Vagina (tissue), 2 donors: ENCODE measurements at places on chromosomes 5 and 9. TPM values are rescaled to one million over a fixed set of nuclear protein-coding genes. Genes with fewer than 3 reads are reported as not detected.

DNA sequence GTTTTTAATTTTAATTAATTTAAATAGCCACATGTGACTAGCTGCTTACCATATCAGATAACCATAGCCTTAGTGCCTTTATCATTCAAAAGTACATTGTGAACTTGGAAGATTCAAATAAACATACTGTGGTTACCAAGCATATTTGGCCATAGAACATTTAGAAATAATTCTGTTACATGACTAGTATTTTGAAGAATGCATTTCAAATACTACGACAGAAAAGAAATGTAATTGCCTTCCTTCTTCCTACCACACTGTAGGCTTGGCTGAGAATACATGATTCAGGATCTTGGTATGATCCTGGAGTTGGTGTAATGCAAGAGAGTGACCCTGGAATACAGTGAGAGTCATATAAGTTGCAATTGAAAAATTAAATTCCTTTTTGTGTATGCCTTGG lies 109.7 kb upstream of the PCA3 start:
- no peaks in the 10 kb centered on the region for H3K36me3 ChIP-seq
- no peak for DNase-seq
- no peak overlapping the region for H3K4me3 ChIP-seq
- peaks cover 15% of the 10 kb centered on the region for H3K4me1 ChIP-seq
- H3K27me3 ChIP-seq, result no peaks in the 10 kb centered on the region

ENDOG gene
- total RNA-seq, result 28.2 TPM

TNFSF15 gene
- 0.74 TPM for total RNA-seq

- H3K27ac ChIP-seq, result peak within 1 kb of the TSS; percentile 91
- DNase-seq, result no peak
- H3K4me3 ChIP-seq, result peak within 1 kb of the TSS; percentile 74
- H3K4me1 ChIP-seq, result peaks cover 23% of the 10 kb centered on the region
- H3K27me3 ChIP-seq, result no peaks in the 10 kb centered on the region
Observed at GRCh38 chr5:107670932-107671741, at the start of gene EFNA5. EFNA5 (minus strand) TSS chr5:107670937.

- no peak overlapping the region for H3K4me3 ChIP-seq
- no peak for DNase-seq
- no peaks in the 10 kb centered on the region for H3K36me3 ChIP-seq
- no peak overlapping the region for H3K27ac ChIP-seq
Observed at GRCh38 chr9:27967210-27967609, 393.9 kb upstream of the C9orf72 start.

GRCh38 chr5:96439477-96440184 lies 6.6 kb upstream of the PCSK1 start:
- no peak overlapping the region for H3K4me3 ChIP-seq
- no peak for DNase-seq
- H3K27me3 ChIP-seq, result no peaks in the 10 kb centered on the region
- no peaks in the 10 kb centered on the region for H3K36me3 ChIP-seq
- no peaks in the 10 kb centered on the region for H3K4me1 ChIP-seq

INSL4 gene
- total RNA-seq, result not detected

PCDHA9 gene
- total RNA-seq, result 0.25 TPM

SHLD3 gene
- total RNA-seq, result 2.0 TPM

GRCh38 chr5:166341740-166342337 lies 1949.6 kb upstream of the WWC1 start:
- H3K4me3 ChIP-seq, result no peak overlapping the region
- H3K36me3 ChIP-seq, result no peaks in the 10 kb centered on the region
- DNase-seq, result no peak
- no peaks in the 10 kb centered on the region for H3K27me3 ChIP-seq
- no peaks in the 10 kb centered on the region for H3K4me1 ChIP-seq
- H3K27ac ChIP-seq, result no peak overlapping the region

SMC5 gene
- 29.7 TPM for total RNA-seq

GRCh38 chr5:66224274-66224673 lies 80.2 kb downstream of the SREK1 start:
- H3K27ac ChIP-seq, result no peak overlapping the region
- DNase-seq, result no peak
- H3K36me3 ChIP-seq, result no peaks in the 10 kb centered on the region
- no peaks in the 10 kb centered on the region for H3K27me3 ChIP-seq

DNA sequence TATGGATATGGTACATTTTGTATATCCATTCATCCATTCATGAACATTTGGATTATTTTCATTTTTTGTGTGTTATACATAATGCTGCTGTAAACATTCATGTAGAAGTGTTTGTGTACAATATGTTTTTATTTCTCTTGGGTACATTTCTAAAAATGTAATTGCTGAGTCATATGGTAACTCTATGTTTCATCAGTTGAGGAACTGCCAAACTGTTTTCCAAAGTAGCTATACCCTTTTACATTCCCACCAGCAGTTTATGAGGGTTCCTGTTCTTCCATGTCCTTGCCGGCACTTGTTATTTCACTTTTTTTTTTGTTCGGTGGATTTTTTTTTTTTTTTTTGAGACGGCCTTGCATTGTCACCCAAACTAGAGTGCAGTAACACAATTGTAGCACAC lies 54.0 kb upstream of the MCCC2 start:
- H3K4me3 ChIP-seq, result no peak overlapping the region
- DNase-seq, result no peak
- no peaks in the 10 kb centered on the region for H3K27me3 ChIP-seq
- H3K4me1 ChIP-seq, result no peaks in the 10 kb centered on the region
- no peaks in the 10 kb centered on the region for H3K36me3 ChIP-seq
- H3K27ac ChIP-seq, result no peak overlapping the region

- peaks cover 23% of the 10 kb centered on the region for H3K4me1 ChIP-seq
- no peak overlapping the region for H3K4me3 ChIP-seq
- H3K27ac ChIP-seq, result no peak overlapping the region
- H3K36me3 ChIP-seq, result no peaks in the 10 kb centered on the region
- no peaks in the 10 kb centered on the region for H3K27me3 ChIP-seq
Observed at GRCh38 chr5:149588936-149589335, 7.6 kb downstream of the ARHGEF37 start.

GRCh38 chr5:173855995-173856656 lies 32.0 kb upstream of the CPEB4 start:
- DNase-seq, result no peak
- H3K4me3 ChIP-seq, result no peak overlapping the region
- no peaks in the 10 kb centered on the region for H3K4me1 ChIP-seq
- H3K36me3 ChIP-seq, result no peaks in the 10 kb centered on the region
- H3K27me3 ChIP-seq, result no peaks in the 10 kb centered on the region
- no peak overlapping the region for H3K27ac ChIP-seq

OR1Q1 gene
- total RNA-seq, result not detected

- peaks cover 9% of the 10 kb centered on the region for H3K4me1 ChIP-seq
- no peak overlapping the region for H3K4me3 ChIP-seq
- H3K27me3 ChIP-seq, result no peaks in the 10 kb centered on the region
- H3K36me3 ChIP-seq, result no peaks in the 10 kb centered on the region
Observed at GRCh38 chr5:32098890-32099310, 75.2 kb downstream of the GOLPH3 start.

DNA sequence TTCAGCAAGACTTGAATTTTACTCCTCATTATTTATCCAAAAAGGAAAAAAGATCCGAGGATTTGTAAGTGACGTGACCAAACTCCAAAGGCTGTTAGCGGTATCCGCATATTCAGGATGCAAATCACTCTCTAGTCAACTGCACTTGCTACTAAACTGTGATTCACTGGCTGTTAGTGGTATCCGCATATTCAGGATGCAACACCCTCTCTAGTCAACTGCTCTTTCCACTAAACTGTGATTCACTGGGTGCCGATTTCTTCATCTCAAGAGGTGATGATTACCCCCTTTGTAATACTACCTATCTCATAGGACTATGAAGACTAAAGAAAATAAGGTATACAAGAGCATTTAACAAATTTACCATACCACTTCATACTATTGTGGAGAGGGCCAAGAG lies 5.7 kb downstream of the MAPKAP1 start:
- no peak overlapping the region for H3K4me3 ChIP-seq
- H3K36me3 ChIP-seq, result no peaks in the 10 kb centered on the region
- H3K27ac ChIP-seq, result no peak overlapping the region
- no peak for DNase-seq
- H3K4me1 ChIP-seq, result peaks cover 28% of the 10 kb centered on the region
- no peaks in the 10 kb centered on the region for H3K27me3 ChIP-seq

DNA sequence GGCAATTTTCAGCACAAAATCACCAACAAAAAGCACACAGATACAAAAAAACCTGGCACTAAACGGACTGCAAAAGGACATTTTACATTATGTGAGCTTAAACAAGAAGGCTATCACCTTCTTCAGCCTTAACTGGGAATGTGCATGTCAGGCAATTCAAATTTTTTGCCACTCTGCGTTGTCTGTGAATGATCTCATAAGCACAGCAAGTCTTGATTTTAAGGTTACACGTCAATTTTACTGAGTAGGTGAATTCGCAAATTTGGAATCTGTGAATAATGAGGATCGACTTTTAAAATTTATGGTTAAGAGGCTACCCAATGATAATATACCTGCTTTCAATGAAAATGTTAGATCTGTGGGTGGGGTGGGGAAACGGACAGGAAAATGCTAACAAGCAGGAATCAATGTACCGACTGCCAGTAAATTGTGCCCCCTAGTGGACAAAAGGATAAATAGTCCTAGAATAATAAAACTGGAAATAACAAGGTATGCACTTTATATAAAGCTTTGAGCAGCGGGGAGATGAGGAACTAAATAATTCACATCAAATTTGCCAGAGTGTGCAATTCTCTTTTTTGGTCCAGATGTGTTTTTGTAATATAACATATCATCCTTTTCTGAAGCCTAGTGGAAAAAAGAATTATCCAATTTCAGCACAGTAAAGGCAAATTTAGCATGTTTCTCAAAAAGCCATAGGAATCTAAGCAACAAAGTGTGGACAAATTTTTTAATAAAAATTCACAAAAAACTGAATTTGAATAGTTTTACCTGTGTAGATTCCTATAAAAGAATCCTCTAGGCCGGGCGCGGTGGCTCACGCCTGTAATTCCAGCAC lies 20.5 kb downstream of the EQTN start:
- H3K4me1 ChIP-seq, result no peaks in the 10 kb centered on the region
- no peaks in the 10 kb centered on the region for H3K36me3 ChIP-seq
- no peak for DNase-seq
- H3K27me3 ChIP-seq, result no peaks in the 10 kb centered on the region
- no peak overlapping the region for H3K4me3 ChIP-seq

PDGFRB gene
- total RNA-seq, result 173 TPM

DNA sequence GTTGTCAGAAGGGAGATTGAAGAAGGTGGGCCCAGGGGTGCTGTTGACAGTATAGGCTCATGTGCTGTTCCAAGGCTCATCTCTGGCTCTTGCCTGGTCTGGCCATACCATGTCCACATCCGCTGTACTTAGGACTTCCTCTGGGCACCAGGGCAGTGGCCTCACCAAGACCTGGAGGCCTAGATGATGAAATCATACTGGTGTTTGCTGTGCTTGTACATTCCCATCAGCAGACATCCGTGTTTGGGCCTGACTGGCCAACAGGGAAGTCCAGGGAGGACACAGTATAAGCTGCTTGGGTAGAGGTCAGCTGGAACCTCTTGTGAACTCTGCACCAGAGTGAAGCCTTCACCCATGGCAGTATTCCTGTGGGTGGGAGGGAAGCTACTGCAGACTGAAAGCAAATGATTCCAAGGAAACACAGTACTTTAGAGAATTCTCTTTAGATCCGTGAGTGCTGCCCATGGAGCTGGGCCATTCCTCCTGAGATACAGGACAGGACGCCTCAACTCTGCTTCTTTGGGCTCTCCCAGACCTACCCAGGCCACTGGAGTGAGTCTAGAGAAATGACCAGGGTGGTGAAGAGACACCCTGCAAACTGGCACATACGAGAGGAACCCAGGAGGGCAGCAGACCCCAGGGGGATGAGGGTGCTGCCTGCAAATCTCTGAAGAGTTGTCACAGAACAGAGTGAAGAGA lies 22.5 kb downstream of the POLR1E start:
- DNase-seq, result no peak
- H3K4me3 ChIP-seq, result no peak overlapping the region
- H3K36me3 ChIP-seq, result no peaks in the 10 kb centered on the region
- H3K27ac ChIP-seq, result no peak overlapping the region
- no peaks in the 10 kb centered on the region for H3K27me3 ChIP-seq
- no peaks in the 10 kb centered on the region for H3K4me1 ChIP-seq

- peaks cover 15% of the 10 kb centered on the region for H3K36me3 ChIP-seq
- peaks cover 23% of the 10 kb centered on the region for H3K4me1 ChIP-seq
- no peak overlapping the region for H3K27ac ChIP-seq
- H3K4me3 ChIP-seq, result no peak overlapping the region
- peak; percentile 29 for DNase-seq
Observed at GRCh38 chr9:114000671-114001409, 77.3 kb downstream of the AMBP start.

DNA sequence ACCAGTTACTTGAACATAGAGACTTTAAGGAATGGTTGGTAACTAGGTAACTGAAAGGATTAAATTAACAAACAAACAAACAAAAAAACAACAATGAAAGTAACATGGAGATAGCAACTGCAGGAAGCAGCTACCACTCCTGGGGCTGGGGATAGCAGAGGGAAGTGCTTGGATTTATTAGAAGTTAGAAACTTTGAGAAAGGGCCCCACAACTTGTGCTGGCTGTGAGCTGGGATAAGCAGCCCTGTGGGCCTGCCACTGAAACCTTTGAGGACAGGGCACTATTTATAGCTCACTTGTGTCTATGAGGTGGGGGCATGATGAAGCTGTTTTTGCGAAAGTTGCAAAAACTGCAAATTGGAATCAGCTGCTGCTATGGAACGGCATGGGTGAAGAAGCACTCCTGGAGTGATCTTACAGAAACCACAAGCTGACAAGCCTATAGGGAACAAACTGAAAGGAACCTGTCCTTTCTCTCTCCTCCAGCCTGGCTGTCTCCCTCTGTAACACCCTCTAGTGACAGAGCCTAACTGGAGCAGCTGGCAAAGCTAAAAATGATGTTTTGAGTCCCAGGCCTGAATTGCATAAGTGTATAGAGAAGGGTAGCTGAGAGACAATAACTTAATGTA lies 91.4 kb upstream of the RANBP6 start:
- no peak for DNase-seq
- peaks cover 9% of the 10 kb centered on the region for H3K4me1 ChIP-seq
- H3K36me3 ChIP-seq, result no peaks in the 10 kb centered on the region

- no peak for DNase-seq
- H3K27ac ChIP-seq, result no peak overlapping the region
- no peaks in the 10 kb centered on the region for H3K27me3 ChIP-seq
- H3K4me3 ChIP-seq, result no peak overlapping the region
- no peaks in the 10 kb centered on the region for H3K36me3 ChIP-seq
Observed at GRCh38 chr5:33315189-33315588, 125.6 kb upstream of the TARS1 start.

REEP2 gene
- 6.1 TPM for total RNA-seq

- no peak for DNase-seq
- peaks cover 78% of the 10 kb centered on the region for H3K4me1 ChIP-seq
- no peak overlapping the region for H3K27ac ChIP-seq
- H3K27me3 ChIP-seq, result no peaks in the 10 kb centered on the region
- no peaks in the 10 kb centered on the region for H3K36me3 ChIP-seq
Observed at GRCh38 chr9:97990259-97990658, 7.1 kb downstream of the ANP32B start.

- no peaks in the 10 kb centered on the region for H3K4me1 ChIP-seq
- no peak overlapping the region for H3K4me3 ChIP-seq
- H3K27me3 ChIP-seq, result no peaks in the 10 kb centered on the region
- no peaks in the 10 kb centered on the region for H3K36me3 ChIP-seq
- DNase-seq, result no peak
Observed at GRCh38 chr9:114604989-114605388, 6.1 kb upstream of the TMEM268 start.

ENTREP1 gene
- 12.5 TPM for total RNA-seq

GRCh38 chr5:120443607-120444006 lies 20.5 kb upstream of the PRR16 start:
- H3K36me3 ChIP-seq, result no peaks in the 10 kb centered on the region
- no peak overlapping the region for H3K4me3 ChIP-seq
- H3K4me1 ChIP-seq, result no peaks in the 10 kb centered on the region
- DNase-seq, result no peak
